ENCODE measurements at places on chromosomes 5 and 9.
A peak's percentile ranks its signal among the peaks of the same experiment; 100 is the strongest.

GRCh38 chr9:83299571-83299970 lies 236.6 kb upstream of the RASEF start:
- no peak for DNase-seq

DNA sequence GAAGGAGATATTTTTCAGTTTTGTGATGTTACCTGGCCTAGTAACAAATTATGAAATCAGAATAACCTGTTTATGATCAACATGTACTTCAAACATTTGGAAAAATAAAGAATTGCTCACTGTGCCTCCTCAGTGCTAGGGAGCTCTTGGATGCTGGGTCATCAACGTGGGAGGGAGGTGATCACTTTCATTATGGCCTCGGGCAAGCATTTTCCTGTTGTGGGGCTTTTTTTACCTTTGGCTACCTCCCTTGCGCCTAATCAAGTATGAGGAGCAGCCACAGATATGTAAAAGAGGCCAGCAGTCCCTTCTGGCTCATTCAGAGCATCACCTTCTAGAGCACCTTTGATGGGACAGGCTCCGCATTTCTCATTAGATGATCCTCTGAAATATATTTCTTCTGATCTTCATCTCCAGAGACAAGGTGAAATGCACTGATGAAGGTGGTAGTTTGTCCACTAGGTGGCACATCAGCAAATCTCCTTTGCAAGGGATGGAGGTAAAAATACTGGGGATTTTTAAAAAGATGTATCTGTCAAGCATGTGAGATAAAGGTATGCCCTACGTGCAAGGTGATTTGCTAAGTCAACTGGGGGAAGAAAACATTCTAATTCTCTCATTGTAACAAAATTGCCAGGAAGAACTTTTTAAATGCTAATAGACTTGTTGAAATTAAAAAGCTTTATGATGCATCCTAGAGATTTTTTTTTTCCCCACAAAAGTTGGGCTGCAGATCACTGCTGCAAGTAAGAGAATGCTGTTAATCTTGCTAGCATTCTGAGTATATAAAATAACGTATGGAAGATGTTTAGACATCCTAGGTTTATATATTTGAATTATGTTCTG lies 218.2 kb downstream of the MAST4 start:
- no peak for DNase-seq

- DNase-seq = no peak
These were observed 1093.9 kb upstream of the CDH6 start for GRCh38 chr5:30099634-30100033.

- DNase-seq = peak; percentile 76
These were observed 117.5 kb downstream of the ZNF608 start for GRCh38 chr5:124628721-124629596.

DNA sequence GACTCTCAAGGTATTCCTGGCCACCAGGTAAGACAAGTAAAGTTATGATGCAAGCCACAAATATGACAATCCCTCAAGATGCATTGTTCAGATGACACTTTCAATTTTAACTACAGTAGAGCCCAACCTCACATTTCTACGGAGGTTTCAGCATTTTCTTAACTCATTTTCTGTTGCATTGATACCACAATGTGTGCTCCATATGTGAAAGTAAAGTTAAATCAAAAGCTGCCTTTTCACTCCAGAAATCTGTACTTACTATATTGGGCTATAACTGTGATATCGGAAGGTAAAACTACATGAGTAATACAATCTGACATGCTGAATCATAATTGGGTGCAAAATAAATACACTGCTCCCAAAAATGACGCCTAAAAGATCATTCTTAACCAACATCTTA lies 333.6 kb upstream of the MEF2C start:
- DNase-seq = no peak

DNA sequence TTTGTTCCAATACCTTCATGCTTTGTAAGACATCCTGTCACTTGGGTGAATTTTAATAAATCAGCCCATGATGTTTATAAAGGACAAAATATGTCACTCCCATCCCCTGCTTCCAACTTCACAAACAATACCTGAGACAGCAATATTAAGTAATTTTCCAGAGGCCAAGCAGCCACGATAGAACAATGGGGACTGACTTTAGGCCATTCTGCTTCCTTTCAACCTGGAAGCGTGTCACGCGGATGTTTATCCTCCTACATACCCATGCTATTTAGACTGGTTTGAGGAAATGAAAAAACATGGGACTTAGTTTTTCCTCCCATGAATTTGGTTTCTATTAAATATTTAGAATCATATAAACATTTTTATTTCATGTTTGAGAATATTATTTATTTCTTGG lies 82.9 kb downstream of the GRAMD2B start:
- DNase-seq = no peak

- DNase-seq = no peak
These were observed 506 bp downstream of the ADAMTS19 start for GRCh38 chr5:129460672-129460935.

GRCh38 chr9:98207606-98208005 lies 15.2 kb upstream of the CORO2A start:
- DNase-seq = no peak

DNA sequence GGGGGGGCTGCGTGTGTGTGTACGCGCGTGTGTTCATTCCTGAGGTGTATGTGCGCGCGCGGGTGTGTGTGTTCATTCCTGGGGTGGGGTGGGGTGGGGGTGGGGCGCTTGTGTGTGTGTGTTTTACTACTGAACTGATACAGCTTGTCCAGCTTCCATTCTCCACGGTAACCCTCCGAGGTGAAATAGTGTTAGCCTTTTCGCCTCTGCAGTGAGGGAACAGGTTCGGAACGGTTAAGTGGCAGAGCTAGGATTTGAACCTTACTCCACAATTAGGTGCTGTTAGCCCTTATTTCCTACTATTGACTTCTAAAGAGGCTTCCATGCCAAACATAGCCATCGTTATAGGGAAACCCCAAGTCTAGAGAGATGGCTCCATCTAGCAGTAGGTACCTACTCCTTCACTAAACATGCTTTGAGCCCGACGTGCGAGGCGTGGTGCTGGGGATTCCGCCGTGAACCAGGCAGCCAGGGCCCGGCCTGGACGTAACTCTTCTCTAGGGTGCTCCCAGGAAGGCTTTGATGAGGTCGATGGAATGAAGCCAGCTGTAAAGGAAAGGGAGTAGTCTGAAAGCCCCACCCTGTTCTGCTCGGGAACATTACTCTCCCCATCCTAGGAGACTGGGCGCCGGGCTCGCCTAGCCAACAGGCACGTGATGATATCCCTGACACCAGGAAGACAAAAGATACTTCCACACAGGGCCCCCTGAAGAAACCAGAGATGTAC lies 782 bp upstream of the SKP1 start:
- no peak for DNase-seq

GRCh38 chr9:108911820-108912219 lies 22.1 kb downstream of the ELP1 start:
- DNase-seq = no peak

DNA sequence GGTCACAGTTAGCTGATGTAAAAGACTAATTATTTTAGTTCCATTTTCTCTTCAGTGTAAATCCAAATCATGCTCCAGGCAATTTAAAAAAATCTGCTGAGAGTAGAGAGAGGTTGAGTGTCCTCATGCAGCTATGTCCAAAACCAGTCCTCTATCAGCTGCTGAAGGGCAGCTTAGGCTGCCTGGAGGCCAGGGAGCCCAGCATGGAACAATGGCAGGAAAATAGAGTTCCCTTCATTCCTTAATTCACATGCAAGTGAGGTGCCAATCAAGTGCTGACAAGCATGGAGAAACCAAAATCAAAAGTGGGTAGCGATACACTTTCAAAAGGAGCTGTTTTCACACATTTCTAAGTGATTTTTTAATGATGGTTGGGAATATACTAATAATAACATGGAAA lies 78.3 kb upstream of the POU5F2 start:
- DNase-seq = peak; percentile 26

- no peak for DNase-seq
These were observed 247.3 kb downstream of the PSAT1 start for GRCh38 chr9:78544230-78544629.

- no peak for DNase-seq
These were observed 15.2 kb upstream of the OSMR start for GRCh38 chr5:38830521-38831051.

- DNase-seq = no peak
These were observed 77.9 kb downstream of the CTSL start for GRCh38 chr9:87803623-87804345.

DNA sequence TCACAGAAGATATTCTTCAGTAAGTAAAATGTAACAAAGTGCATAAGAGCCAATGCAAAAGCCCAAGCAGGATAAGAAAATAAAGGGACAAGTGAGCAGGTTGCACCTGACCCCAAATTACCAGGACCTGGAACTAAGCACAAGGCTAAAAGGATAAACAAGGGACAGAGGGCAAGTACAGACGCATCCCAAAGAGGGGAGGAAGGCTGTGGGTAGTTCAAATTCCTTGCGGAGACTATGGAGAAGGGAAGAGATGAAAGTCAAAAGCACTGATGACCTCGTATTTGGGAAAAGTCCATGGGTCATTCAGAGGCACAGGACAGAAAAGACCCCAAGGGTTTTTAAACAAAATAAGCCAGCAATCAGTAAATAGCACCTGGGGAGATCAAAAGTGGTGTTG lies 11.8 kb downstream of the ELAVL2 start:
- DNase-seq = no peak

- no peak for DNase-seq
These were observed 13.2 kb upstream of the FAM120AOS start for GRCh38 chr9:93466416-93467061.

- DNase-seq = no peak
These were observed 425.7 kb downstream of the PIK3R1 start for GRCh38 chr5:68641211-68641610.

- no peak for DNase-seq
These were observed 320.8 kb downstream of the CCDC171 start for GRCh38 chr9:15873573-15874177.

DNA sequence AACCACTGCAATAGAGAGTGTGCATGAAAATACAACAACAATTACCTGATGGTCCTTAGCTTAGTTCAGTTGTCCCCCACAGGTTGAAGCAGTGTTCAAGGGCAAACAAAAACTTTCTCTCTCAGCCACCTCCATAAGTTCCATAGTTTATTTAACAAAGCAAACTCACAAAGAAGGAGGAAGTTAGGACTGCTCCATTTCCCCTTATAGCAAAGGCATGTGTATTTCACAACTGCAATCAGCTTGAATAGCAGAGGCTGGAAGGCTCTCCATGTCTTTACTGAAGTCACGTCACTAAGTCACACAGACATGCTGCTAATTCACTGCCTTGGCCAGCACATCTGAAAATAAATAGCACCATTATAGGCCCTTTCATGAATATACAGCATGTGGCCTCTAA lies 43.3 kb downstream of the DOCK8 start:
- no peak for DNase-seq

DNA sequence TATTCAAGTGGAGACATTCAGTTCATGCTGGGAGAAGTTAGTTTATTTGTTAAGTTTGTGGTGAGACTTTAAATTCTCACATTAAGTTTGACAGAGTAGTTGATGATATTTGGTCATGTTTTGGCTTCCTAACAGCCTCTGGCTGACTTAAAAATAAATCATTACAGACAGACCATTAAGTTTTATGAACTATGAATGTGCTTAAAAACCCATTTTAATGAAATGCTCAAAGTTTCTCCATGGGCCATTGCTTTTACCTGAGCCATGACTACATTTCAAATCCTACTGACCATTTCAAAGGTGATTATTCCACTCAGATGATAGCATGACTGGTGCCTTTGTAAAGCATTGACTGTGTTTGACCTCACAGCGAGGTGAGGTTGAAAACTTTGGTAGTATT lies 192.7 kb downstream of the LRRC70 start:
- no peak for DNase-seq

DNA sequence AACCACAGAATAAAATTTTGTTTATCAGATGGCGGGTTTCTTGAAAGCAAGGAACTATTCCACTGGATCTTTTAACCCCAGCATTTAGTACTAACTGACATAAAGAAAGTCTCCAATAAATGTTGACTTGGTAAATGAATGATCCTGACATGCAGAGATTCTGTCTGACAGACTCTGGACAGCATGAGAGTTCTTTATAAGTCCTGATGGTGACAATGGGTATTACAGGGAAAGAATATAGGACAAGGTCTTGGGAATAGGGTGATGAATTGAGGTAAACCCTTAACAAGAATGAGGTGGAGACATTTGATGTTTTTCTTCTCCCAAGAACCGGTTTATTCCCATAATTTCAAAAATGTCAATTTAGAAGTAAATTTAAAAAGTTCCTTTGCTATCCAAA lies 453.9 kb downstream of the TUSC1 start:
- no peak for DNase-seq
